ENCODE measurements at places on chromosomes 6 and 20.

GRCh38 chr6:44563397-44563796, 175.9 kb downstream of the CDC5L start:
- DNase-seq: peak; percentile 7

- DNase-seq: no peak
These were observed 25.2 kb downstream of the RFPL4B start for GRCh38 chr6:112372226-112372806.

- no peak for DNase-seq
These were observed 6.4 kb downstream of the RPS21 start for GRCh38 chr20:62393335-62393665.

GRCh38 chr6:125571207-125571755, 178.2 kb upstream of the HEY2 start:
- no peak for DNase-seq

- DNase-seq: no peak
These were observed 199.3 kb downstream of the GJA10 start for GRCh38 chr6:90093558-90094073.

DNA sequence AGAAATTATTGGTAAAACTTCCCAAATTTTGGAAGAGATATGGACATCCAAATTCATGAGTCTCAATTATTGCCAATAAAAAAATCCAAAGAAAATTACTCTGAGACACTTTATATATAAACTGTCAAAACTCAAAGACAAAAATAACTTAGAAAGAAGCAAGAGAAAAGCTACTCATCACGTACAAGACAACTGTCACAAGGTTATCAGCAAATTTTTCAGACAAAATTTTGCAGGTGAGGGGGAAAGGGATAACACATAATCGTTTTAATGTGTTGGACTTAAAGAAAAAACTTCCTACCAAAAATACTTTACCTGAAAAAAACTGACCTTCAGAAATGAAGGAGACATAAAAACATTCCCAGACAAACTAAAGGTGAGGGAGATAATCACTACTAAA, 272.5 kb downstream of the THBS2 start:
- no peak for DNase-seq

GRCh38 chr6:5705252-5705651, 301.5 kb downstream of the NRN1 start:
- DNase-seq: no peak

GRCh38 chr6:34154668-34155447, 9.0 kb upstream of the GRM4 start:
- DNase-seq: peak; percentile 81

DNA sequence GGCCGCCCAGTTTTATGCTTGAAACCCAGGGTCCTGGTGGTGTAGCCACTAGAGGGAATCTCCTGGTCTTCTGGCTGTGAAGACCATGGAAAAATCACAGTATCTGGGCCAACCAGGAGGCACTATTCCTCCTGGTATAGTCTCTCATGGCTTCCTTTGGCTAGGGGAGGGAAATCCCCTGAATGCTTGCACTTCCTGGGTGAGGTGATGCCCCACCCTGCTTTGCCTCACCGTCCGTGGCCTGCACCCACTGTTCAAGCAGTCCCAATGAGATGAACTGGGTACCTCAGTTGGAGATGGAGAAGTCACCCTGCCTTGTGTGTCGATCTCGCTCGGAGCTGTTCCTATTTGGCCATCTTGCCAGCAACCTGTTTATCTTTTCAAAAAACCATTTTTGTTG, 10.1 kb upstream of the ZNF337 start:
- peak; percentile 48 for DNase-seq

DNA sequence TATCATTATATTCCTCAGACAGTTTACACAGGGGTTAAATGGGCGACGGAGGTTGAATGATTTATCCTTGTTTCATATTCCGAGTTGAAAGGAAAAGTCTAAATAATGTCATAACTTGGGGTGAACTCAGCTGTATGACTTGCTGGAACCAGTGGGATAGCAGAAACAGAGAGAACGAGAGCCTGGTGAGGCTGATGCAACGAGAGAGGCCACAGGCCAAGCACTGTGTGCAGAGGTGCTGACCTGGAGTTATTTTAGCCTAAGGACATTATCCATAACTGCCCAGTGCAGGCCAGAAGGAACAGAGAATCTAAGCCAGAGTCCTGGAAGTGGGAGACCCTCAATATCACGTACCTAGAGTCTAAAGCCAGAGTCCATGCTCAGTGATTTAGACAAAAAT, 394.9 kb downstream of the MAFB start:
- no peak for DNase-seq

GRCh38 chr6:87346700-87347099, 2.1 kb downstream of the C6orf163 start:
- no peak for DNase-seq

GRCh38 chr6:161918109-161918531, 644.3 kb upstream of the AGPAT4 start:
- DNase-seq: no peak

GRCh38 chr6:170134471-170135440, 156.1 kb downstream of the DLL1 start:
- DNase-seq: no peak

DNA sequence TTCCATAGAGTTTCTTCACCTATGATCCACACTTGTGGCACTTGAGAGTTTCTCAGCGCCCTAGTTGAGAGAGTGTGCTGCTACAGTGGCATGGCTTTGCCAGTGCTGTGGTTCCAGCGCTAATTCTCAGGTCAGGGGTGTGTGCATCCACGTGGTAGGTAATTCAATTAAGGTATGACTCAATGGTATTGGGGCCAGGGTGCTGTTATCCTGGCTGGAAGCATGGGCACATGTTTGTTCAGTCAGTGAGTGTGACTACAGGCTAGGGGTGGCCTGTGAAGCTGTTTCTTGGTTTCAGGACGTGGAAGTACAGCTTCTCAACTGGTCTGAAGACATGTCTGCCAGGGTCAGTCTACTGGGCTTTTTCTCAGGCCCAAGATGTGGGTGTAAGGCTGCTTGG, 3.0 kb upstream of the SEMG2 start:
- no peak for DNase-seq

- DNase-seq: no peak
These were observed 1.7 kb downstream of the TAAR6 start for GRCh38 chr6:132571774-132572173.

GRCh38 chr6:33967966-33968724, 164.3 kb upstream of the MLN start:
- no peak for DNase-seq

DNA sequence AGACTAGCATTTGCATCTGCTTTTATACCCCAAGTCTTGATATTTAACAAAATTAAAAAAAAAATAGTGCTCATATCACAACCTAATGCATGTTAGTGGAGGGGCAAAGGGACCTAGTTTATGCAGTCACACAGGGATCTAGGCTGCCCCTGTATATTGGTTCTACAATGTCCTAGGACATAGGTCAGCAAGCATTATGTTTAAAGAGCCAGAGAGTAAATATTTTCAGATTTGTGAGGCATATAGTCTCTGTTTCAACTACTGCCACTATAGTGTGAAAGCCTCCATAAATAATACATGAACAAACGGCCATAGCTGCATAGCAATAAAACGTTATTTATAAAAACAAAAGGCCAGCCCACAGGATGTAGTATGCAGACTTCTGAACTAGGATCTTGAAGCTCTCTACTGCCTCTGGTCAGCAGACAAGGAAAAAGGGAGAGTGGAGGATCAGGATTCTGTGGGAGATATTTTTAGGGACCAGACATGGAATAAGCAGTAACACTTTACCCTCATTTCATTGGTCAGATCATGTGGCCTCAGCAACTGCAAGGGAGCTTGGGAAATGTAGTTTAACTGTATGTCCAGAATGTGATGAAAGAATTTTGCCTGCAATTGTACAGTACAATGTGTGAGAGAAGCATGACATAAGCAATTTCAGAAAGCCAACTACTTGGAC, 414.2 kb upstream of the SPTLC3 start:
- DNase-seq: no peak

GRCh38 chr6:164085091-164086075, 670.9 kb downstream of the QKI start:
- DNase-seq: no peak

GRCh38 chr6:25547797-25548196, 104.2 kb upstream of the SCGN start:
- no peak for DNase-seq

- no peak for DNase-seq
These were observed 711.1 kb downstream of the EPHA7 start for GRCh38 chr6:92708270-92708669.

- DNase-seq: no peak
These were observed 258.9 kb downstream of the KIF16B start for GRCh38 chr20:16314320-16314719.

GRCh38 chr6:41935193-41935574, 6.4 kb downstream of the CCND3 start:
- DNase-seq: no peak

DNA sequence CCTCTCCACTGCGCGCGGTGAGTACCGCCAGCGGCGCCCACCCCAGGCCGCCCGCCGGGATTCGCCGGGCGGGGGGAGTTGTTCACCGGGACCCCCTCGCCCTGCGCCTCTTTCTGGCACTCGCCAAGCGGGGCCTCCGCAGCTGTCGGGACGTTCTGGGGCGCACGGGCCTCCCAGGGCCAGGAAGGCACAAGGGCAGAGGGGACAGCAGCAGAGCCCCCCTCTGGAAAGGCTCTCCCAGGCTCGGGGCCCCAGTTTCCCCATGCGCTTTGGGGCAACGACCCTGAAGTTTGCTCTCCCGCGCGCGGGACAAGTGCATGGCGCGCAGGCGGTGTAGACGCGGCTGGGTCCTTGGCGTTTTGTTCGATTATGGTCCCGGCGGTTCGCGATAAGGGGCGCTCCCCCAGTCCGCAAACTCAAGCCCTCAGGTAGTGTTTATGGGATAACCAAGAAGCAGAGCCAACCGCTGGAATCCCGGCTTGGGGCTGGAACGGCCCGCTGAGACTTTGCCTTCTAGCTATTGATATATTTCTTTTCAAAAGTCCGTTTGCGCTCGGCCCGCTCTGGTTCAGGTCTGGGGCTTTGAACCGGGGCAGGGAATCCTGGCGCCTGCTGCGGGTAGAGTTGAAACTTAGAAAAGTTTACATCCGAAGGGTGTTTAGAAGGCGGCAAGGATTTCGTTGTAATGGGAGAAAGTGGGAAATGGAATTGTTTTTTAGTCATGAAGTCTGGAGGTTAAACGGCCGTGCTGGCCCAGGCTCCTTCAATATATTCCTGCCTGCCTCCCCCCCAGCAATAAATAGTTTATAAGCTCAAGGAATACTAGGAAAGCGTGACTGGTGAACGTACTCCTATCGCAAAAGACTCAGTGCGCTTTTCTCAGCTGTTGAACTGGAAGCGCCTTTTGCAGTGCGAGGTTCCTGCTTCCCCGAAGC, 595 bp downstream of the EYA2 start:
- no peak for DNase-seq

DNA sequence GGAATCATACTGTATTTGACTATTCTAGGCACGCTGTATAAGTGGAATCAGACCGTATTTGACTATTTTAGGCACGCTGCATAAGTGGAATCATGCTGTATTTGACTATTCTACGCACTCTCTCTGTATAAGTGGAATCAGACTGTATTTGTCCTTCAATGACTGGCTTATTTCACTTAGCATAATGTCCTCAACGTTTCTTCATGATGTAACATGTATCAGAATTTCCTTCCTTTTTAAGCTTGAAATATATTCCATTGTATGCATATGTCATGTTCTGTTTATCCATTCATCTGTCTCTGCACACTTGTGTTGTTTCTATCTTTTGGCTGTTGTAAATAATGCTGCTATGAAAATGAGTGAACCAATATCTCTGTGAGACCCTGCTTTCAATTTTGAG, 5.7 kb downstream of the CCDC170 start:
- DNase-seq: no peak

- peak; percentile 85 for DNase-seq
These were observed 170.8 kb downstream of the BCAS1 start for GRCh38 chr20:53899351-53900167.

GRCh38 chr20:42295592-42295991, 677.4 kb upstream of the CHD6 start:
- no peak for DNase-seq

DNA sequence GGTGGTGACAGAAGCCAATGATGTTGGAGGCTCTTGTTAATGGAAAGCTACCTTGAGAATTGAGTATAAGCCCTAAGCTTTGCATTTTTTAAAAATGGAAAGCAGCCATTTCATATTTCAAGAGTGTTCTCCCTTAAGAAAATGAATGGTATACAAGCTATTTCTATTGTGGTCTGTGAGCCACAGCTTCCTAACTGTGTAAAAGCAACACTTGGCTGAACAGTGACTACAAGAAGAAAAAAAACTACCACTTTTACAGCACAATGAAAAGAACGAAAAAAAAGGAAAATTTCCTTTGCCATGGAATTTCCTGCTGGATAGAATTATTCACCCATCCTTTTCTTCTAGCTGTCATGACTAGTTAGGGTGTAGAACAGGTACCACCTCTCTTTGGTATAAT, 397.1 kb upstream of the BTBD3 start:
- DNase-seq: no peak

- no peak for DNase-seq
These were observed 173.8 kb downstream of the GJA1 start for GRCh38 chr6:121609281-121609680.

GRCh38 chr6:70686548-70687133, 19.0 kb downstream of the SMAP1 start:
- DNase-seq: no peak

DNA sequence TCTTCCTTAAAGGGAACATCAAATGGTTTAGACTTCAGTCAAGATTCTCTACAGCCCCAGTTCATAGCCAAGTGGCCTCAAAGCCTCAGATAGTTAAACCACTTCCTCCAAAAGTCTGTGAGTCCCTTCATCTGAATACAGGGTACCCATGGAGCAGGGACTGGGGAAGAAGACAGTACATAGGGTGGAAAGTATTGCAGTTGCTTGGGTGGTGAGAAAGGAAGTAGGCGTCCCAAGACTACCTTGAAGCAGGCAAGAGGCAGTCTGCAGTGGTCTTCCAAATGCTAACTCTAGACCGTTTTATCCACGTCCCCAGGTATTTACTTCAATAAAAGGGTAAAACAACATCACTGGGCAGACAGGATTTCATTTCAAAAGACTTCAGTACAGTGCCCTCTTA, 2.0 kb downstream of the FYN start:
- DNase-seq: peak; percentile 55
